ENCODE measurements at places on chromosomes 7 and 10.
A peak's percentile ranks its signal among the peaks of the same experiment; 100 is the strongest.

DNA sequence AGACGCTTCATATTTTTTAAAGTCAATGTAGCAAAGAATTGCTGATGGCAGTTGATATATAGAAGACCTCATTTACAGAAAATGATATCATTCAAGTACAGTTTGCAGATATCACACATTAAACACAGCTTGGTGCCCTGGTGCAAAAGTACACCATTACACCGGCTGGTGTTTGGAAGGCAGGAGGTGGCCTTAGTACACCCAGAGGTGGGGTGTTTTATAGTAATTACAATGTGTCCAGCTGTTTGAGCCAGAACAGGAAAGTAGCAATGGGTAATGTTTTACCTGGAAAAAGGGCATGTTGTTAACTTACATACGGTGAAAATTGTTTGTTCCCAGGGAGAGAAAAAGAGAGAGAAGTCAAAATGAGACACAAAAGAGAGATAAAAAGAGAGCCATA lies 103.0 kb upstream of the YAE1 start:
- DNase-seq = no peak

DNA sequence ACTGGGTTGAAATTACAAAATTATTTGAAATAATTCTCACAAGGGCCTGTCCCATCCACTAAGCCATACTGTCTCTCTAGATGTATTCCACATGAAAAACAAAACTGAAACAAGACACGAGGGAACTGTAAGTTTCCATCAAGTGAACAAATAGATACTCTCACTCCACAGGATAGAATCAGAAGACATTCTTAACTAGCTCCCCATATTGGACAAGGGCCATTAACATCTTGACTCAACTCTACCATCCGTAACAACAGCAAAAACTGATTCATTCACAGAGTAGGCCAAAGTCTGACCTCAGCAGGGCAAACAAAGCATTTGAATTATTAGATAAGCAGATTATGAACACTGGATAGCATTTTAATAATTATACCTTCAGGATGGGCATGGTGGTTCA lies 29.1 kb downstream of the UBE2H start:
- no peak for DNase-seq

DNA sequence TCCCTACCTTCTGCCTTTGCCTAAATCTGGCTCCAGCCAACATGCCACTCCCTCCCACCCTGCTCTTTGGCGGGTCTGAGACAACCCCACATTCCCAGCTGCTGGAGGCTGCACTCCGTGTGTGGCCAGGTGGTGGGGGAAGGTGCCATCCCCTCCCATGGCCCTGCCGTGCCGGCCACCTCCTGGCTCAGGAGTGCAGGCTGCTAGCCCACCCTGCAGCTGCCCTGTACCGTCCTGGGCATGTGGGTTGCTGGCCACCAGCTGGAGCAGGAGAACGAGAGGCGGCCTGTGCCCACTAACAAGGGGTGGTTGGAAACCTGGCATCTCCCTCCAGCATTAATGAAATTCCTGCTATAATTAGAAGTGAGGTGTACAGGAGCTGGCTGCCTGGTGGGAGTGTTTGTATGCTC lies 97.6 kb downstream of the ZMIZ1 start:
- DNase-seq = no peak

DNA sequence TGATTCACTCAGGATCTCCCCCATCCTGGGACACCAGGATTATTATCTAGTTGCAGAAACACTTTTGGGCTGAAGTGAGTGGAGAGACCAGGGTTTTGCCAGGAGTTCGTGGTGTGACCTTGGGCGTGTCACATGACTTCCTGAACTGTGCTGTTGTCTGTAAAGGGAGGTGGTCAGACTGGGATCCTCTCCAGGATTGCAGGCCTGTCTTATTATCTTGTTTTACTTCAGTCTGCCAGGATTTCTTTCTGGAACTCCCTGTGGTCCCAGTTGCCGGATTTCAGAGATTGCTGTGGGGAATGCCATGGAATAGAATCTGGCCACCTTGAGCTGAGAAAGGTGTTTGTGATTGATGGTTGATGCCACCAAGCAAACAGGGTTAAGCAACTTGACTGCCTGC lies 35.8 kb downstream of the CRCP start:
- peak; percentile 88 for DNase-seq

DNA sequence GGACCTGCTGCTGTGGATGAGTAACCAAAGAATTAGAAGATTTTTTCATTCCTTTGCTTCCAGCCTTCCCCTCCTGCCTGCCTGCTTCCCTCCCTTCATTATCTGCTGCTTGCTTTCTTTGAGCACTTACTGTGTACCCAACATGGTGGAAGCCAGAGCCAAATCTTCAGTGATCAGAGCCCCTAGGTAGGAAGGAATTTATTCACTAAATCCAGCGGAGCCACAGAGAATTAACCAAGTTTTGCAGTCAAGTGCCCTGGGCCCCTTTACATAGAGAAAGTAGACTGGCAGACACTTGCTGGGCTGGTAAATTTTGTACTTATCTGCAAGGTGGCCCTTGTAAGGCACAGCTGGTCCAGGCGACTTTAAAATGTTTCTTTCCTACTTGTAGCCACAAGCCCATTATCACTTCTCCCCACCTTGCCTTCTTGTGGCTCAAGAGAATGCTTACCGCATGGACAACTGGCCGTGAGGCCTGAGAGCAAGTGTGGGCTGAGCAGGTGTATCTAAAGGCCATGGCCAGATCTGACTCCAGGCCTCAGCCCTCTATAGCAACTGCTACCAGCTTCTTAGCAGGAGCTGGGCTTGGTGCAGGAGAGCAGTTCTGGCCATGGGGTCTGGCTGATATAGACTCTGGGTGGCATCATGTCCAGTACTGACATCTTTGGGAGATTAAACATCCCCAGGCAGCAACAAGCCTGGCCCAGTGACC lies 11.1 kb downstream of the UNC5B start:
- DNase-seq = no peak

- no peak for DNase-seq
Observed at GRCh38 chr10:116452338-116452720, 24.7 kb downstream of the PNLIPRP3 start.

DNA sequence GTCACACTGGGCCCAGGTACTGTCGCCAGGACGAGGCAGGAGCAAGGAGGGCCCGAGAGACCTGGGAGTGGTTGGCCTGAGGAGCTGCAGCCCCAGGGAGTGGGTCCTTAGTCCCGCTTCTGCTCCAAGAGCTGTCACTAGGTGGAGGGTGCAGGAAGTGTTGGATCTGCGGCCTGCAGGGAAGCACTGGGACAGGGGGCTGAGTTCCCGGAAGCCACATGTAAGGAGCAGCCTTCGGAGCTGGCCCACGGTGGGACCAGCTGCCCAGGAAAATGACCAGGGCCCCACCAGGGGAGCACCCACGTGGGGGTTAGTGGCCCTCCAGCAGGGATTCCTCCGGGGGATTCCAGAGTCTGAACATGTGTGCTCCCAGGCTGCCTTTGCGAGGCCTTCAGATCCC lies 9.2 kb upstream of the AQP1 start:
- no peak for DNase-seq

GRCh38 chr10:2985729-2986232 lies 81.6 kb upstream of the PFKP start:
- DNase-seq = no peak

- DNase-seq = no peak
Observed at GRCh38 chr7:148095066-148095465, 495.5 kb upstream of the C7orf33 start.

DNA sequence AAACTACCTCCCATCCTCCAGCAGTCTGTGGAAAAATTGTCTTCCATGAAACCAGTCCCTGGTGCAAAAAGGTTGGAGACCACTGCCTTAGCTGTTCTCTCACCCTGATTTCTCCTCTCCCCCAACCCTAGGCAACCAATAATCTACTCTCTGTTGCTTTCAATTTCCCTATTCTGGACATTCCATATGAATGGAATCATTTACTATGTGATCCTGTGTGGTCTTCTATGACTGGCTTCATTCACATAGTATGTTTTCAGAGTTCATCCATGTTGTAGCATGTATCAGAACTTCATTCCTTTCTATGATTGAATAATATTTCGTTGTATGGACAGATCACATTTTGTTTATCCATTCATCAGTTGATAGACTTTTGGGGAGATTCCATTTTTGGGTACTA lies 38.3 kb upstream of the DLG5 start:
- DNase-seq = no peak

GRCh38 chr7:122719010-122719578 lies 16.4 kb upstream of the RNF148 start:
- no peak for DNase-seq

- no peak for DNase-seq
Observed at GRCh38 chr7:108000875-108001763, 1.8 kb downstream of the LAMB1 start.

DNA sequence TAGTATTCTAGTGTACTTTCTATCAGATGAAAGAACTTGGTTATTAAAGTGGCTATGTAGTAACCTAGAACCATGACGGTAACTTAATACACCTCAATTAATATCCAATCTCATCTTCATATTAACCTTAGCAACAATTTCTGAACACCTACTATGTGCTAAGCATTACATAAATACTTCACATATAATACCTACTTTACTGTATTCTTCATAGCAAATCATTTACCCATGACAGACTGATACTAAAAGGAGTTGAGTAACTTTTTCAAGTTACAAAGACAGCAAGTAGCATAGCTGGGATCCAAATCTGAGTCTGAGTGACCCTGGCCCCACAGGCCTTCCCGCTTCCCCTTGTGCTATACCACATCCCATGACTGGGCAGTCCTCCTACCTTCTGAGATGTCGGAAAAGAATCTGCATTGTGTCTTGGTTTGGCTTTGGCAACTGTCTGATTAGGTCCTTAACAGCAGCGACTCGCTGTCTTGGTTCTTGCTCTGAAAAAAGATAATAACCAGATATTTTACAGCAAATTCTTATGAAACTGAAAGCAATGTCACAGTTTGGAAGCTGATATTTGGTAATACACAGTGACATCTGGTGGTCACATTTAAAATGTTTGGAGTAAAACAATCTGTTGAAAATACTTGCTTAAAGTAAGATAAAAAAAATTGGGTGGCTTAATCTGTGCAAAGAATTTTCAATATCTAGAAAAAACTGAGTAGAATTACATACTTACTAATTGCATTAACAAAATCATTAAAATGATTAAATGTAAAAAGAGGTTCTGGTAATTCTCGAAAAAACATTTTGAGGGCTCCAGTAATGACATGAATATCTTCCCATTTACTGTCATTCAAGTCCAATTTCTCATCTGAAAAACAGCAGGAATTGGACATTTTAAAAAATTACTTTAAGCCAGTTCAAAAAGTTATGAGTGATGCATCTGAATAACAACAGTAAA lies 120.1 kb downstream of the ARHGAP12 start:
- no peak for DNase-seq

- no peak for DNase-seq
Observed at GRCh38 chr7:36011588-36011965, 141.5 kb upstream of the EEPD1 start.

DNA sequence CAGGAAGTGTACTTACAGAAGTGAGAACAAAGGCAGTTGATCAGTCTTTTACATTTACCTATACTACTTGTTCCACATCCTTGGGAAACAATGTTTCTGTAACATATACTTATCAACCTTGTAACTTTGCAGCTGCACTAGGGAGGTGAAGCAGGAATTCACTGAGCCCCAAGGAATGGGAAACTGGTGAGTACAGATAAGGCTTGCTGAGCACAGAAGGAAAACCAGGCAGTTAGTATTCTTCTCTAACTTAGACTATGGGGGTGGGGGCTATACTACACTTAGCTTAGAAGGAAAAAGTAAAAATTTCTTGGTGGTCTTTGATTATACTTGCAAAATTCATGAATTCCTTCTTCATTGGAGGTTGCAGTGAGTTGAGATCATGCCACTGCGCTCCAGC lies 6.9 kb upstream of the ZNF33A start:
- no peak for DNase-seq

DNA sequence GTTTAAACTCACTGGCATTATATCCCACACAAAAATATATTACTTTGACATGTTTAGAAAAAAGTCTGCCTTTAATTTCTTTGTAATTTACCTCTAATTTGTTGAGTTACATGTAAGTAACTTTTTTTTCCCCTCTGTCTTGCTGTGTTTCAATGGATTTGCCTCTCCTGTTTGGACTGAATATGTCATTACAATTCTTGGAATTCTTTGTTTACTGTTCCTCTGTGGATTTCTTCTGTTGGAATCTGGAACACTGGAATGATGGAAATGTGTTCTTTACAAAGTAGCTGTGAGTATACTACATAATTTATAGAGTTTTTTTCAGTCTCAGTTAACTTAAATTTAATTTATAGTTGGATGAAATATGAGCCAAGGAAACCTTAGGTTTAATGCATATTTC lies 30.4 kb downstream of the SEPTIN7 start:
- no peak for DNase-seq

GRCh38 chr10:115558252-115558651 lies 465.1 kb downstream of the ATRNL1 start:
- no peak for DNase-seq

Data from left lobe of liver (tissue), 2 donors.